ENCODE measurements at places on chromosomes 1 and 21.

DNA sequence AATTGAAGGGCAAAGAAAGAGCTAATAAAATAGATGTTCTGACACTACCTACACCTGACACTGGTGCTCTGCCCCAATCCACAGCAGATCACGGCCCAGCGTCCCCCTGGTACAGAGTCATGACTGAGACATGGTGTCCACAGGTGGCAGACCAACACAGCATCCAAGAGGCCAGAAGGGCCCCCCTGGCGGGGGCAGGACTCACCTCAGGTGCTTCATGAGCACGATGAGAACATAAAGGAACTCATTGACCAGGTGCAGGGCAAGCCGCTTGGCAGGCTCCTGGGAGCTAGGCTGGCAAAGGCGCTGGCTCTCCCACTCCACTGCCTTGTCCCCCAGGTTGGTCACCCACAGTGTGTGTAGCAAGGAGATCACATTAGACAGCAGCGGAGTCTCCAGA is 20.4 kb downstream of the MRAP start:
- DNase-seq: no peak

DNA sequence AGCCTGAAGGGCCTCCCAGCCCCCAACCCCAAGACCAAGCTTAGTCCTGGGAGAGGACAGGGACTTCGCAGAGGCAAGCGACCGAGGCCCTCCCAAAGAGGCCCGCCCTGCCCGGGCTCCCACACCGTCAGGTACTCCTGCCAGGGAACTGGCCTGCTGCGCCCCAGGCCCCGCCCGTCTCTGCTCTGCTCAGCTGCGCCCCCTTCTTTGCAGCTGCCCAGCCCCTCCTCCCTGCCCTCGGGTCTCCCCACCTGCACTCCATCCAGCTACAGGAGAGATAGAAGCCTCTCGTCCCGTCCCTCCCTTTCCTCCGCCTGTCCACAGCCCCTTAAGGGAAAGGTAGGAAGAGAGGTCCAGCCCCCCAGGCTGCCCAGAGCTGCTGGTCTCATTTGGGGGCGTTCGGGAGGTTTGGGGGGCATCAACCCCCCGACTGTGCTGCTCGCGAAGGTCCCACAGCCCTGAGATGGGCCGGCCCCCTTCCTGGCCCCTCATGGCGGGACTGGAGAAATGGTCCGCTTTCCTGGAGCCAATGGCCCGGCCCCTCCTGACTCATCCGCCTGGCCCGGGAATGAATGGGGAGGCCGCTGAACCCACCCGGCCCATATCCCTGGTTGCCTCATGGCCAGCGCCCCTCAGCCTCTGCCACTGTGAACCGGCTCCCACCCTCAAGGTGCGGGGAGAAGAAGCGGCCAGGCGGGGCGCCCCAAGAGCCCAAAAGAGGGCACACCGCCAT is 21.9 kb upstream of the ARF1 start:
- no peak for DNase-seq

GRCh38 chr1:234901491-234902049 is 227.1 kb downstream of the TOMM20 start:
- no peak for DNase-seq

- no peak for DNase-seq
Observed at GRCh38 chr1:30467101-30467500, 256.3 kb downstream of the MATN1 start.

DNA sequence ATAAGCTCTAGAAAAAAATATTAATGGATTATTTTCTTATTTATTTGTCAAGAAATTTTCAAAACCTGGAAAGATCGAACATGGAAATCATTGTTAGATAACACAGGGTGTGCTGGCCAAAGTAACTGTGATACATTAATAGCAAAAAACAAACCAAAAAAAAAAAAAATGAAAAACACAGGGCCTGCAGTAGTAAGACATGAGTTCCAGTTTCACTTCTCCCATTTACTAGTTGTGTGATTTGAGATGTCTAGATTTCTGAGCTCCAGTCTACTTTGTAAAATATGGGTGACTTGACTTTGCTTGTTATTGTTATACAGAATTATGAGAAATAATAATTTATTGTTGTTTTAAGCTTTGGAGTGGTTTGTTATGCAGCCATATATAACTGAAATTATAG is 13.6 kb downstream of the FAM177B start:
- no peak for DNase-seq

- no peak for DNase-seq
Observed at GRCh38 chr1:227445746-227446145, 117.6 kb upstream of the ZNF678 start.

- no peak for DNase-seq
Observed at GRCh38 chr1:86779308-86780191, 75.2 kb downstream of the SH3GLB1 start.

DNA sequence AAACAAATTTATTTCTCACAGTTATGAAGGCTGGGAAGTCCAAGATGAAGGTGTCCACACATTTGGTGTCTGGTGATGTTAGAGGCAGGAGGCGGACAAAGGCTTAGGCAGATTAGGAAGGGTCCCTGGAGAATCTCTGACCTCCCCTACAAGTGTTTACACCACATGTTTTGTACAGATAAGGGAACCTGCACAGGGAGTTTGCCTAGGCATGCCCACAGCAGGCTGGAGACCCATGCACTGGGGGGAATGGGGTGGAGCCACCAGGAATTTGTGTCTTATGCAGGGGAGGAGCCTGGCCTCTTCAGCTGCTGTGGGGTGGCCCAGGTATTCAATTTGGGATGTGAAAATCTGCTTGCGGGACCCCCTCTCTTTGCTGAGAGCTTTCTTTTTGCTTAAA is 131.3 kb downstream of the PATJ start:
- no peak for DNase-seq

DNA sequence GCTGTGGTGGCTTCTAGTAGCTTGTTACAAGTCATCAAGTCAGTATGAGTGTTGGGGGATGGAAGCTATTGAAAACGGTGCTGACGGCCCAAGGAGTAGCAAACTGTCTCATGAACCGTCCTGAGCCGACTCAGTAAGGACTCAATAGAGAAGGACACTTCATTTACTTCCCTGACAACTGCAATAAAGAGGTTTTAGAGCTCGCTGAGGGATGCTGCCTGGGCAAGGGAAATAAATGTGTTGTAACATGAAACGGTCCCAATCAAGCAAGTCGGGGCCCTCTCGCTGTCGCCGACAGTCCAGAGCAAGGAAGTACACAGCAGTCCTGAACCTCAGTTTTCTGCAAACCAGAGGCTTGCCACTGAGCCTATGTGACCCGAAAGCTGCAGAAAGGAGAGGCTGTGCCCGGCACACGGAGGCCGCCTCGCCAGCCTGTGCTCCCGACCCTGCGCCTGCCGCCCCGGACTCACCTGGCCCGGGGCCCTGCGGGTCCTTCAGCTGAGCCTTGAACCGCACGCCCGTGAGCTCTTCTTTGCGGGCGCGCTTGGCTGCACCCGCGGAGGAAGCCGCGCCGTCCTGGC is 423 bp downstream of the URB1 start:
- no peak for DNase-seq

DNA sequence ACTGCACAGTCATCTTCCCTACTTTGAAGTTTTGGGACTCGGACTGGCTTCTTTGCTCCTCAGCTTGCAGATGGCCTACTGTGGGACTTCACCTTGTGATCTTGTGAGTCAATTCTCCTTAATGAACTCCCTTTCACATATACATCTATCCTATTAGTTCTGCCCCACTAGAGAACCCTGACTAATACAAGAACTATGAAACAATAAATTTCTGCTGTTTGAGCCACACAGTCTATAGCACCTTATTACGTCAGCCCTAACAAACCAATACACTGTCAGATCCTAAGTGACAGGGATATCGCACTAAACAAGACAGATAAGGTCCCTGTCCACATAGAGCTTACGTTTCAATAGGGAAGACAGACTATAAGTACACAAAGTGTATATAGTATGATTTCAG is 120.1 kb downstream of the PLPP3 start:
- DNase-seq: no peak

GRCh38 chr1:16420424-16421118 is 16.7 kb downstream of the SPATA21 start:
- DNase-seq: no peak

GRCh38 chr1:211331011-211331709 is 4.5 kb downstream of the TRAF5 start:
- no peak for DNase-seq

- DNase-seq: no peak
Observed at GRCh38 chr1:12112711-12113161, 49.6 kb downstream of the TNFRSF8 start.

DNA sequence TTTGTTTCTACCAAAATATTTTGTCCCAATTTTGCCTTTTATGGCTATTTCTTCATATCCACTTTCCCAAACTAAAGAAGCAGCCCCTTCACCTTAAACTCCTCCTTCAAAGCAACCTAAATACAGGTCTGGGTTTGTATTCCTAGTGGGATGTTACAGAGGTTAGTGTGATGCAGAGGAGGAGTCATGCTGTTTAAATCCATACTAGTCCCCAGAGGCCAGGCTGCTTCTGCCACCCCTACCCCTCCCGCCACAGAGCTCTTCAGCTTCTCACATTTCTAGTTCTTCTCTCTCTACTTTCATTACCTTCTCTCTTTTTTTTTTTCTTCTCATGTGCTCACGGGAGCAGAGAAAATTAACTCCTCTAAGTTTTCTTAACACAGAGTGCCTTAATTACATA is 29.3 kb downstream of the SELL start:
- no peak for DNase-seq

DNA sequence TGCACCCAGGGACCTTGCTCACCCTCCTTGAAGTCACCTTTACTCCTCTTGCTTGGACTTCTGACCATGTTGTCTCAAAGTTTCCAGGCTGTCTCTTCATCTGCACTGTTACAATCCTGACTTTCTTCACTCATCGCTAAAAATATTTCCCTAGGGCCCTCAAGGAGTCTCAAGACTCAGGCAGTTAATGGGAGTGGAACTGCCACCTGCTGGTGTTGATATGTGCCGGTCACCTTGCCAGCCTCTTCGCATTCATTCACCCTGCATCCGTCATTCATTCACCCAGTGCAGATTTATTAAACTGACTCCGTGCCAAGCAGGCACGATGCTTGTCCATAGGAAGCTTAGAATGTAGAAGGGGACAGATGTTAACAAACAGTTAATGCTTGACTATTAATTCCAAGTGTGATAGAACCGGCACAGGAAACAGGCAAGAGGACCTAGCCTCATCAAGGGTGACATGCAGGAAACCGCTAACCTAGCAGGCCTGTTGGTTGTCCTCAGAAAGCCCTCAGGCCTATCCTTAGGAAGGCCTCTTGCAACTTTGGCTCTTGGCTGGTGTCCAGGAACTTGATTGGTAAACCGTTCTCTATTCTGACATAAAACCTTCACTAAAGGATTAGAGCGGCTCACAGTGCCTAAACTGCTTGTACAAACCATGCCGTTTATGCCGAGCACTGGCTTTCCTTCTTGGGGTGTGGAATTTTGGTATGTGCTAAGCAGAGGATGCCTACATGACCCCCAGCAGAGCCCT is 342.2 kb downstream of the CAMTA1 start:
- DNase-seq: no peak
